ENCODE measurements at places on chromosomes 11 and 22. TPM values are rescaled to one million over a fixed set of nuclear protein-coding genes. Genes with fewer than 3 reads are reported as not detected.
A peak's percentile ranks its signal among the peaks of the same experiment; 100 is the strongest.

GRCh38 chr11:133901999-133902398 is 54.8 kb downstream of the IGSF9B start:
- no peak for DNase-seq

DNA sequence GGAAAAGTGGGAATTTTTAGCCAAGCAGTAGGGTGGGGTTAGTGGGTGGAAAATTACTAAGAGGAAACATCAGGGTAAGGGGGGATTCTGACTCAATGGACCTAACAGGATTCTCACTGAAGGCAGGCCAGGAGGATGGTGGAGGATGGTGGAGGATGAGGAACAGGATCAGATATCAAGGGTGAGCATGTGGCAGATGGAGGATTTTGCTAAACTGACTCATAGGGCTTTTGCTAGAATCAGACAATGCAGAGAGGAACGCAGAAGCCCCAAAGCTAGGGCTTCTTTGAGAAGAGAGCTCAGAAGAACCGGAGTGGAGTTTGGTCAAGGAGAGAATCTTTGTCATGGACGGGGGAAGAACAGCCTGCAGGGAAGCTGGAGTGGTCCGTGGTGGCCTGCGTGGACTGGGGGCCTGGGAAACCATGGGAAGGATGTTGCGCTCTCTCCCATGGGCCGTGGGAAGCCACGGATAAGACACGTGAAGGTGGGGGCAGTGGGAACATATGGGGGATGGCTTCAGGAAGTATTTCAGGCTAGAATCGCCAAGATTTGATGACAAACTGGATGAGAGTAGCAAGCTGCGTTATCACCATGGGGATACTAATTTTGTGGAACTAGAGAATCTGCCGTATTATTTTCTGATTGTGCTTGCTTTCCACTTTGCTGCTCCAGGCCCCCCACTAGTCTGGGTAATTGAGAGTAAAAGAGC is 165.2 kb downstream of the LDLRAD3 start:
- DNase-seq: no peak

GRCh38 chr11:65646958-65647701 is 9.2 kb downstream of the SIPA1 start:
- DNase-seq: no peak

NRXN2 gene
- total RNA-seq: 8.5 TPM

DNA sequence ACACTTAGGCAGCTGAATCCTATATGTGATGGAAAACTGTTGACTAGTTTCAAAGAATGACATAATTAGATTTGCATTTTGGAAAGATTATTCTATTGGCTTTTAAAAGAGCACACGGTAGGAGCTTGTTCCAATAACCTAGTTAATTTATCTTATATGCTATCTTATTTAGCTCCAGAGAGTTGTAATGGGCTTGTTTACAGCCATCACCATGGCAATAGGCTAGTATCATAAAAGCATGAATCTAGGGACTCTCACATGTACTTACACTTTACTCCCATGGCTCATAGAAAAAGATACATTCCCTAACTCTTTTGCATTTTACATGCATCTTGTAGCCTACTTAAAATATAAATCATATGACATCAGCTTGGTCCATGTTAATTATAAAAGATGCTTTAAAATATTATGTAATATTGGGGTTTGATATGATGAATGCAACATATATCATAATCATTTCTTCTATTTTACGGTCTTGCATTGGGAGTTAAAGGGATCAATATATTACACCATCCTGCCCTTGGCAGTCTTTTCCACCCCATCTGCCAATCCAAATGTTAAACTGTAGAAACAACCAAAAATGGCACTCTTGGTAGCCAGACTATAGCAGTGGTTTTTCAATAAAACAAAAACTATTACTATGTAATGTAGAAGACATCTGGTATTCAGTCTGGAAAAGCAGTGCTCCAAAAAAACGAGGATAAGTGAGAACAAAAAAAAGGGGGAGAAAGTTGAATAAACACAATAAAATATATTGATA is 2254.0 kb downstream of the LRRC4C start:
- no peak for DNase-seq

DNA sequence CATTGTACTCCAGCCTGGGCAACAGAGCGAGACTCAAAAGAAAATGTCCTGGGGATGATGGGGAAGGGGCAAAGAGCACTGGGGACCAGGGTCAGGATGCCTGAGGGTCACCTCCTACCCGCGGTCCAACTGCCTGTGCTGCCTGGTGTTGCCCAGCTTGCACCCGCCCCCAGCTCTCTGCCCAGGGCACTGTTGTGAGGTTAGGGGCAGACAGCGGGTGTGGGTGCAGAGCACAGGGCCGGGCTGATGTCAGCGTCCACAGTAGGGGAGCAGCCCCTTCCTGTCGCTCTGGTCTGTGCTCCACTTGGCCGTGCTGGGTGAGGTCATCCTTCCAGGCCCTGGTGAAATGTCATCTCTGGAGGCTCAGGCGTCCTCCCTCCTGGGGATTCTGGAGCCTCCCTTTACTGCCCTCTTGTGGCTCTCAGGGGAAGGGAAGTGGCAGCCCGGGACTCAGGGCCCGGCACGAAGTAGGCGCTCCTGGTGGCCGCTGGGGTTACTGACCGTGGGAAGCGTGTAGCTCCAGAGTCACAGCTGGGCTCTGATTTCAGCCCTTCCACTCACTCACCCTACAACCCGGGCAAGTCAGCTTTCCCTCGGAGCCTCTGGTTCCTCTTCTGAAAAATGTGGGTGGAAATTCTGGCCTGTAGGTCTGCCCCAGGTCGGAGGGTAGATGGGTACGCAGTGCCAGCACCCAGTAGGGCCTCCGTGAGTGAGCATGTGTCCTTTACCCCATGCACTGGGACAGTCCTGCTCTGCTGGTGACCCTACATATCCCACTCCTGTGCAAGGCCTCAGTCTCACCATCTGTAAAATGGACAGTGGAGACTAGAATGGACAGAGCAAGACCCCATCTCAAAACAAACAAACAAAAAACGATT is 17.3 kb upstream of the PRR5 start:
- DNase-seq: peak; percentile 90

LRRN4CL gene
- total RNA-seq: 1.6 TPM

DNA sequence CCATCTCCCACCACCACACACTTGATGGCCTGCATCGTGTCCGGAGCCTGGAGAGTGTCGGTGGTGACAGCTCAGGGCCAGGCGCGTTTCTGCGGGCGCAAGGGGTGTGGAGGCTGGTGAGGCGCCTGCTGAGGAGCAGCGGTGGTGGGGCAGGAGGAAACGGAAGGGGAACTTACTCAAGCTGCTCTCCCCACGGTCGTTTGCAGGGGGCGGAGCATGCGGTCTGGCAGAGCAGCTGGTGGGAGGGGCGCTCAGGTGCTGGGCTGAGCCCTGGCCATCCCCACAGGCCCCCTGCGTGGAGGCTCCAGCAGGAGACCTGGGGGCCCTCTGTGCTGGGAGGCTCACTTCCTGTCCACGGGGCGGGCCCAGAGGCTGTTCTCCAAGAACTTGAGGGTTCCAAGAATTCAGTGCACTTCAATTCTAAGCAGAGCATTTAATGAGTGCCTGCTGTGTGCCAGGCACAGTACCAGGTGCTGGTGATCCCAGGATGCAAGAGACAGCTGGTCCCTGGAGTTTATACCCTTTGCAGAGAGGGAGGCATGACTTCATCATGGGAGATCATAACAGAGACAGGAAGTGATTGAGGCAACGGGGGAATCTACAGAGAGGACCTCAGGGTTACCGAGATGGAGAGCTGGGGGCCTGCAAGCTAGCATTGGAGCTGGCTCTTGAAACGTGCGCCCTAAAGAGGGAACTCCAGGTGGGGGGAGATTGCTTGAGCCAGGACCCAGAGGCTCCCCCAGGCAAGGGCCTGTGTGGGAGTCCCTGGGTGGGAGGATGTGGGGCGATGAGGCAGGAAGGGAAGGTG is at the start of gene RAC2:
Gene RAC2 (minus strand): TSS at position 156 of the 808 bp plus-strand sequence. CDS start 121 bp downstream, at position 35.
- DNase-seq: no peak

NLRP10 gene
- total RNA-seq: not detected
